ENCODE measurements at places on chromosomes 13 and 19.
A peak's percentile ranks its signal among the peaks of the same experiment; 100 is the strongest.

- no peak for DNase-seq
Measured at GRCh38 chr13:112855859-112856258, 113.2 kb upstream of the MCF2L start.

- DNase-seq: peak; percentile 94
Measured at GRCh38 chr13:27599845-27600553, 20.3 kb downstream of the LNX2 start.

GRCh38 chr13:48844676-48845075 is 131.0 kb upstream of the FNDC3A start:
- no peak for DNase-seq

GRCh38 chr13:46296115-46296822 is 84.5 kb downstream of the LRRC63 start:
- peak; percentile 76 for DNase-seq

DNA sequence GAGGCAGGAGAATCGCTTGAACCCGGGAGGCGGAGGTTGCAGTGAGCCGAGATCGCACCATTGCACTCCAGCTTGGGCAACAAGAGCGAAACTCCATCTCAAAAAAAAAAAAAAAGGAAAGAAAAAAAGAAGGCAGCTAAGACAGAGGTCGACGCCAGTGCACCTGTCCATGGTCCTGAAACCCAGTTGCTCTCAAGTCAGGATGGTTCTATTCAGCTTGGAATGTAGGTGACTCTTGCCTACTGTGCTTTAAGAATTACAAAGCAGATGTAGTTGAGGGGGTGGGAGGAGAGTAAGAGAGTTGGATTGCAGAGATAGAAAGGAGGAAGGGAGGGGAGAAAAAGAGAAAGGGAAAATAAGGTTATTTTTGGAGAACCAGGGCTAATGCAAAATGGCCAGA is 18.7 kb downstream of the CACNG7 start:
- DNase-seq: peak; percentile 78

- peak; percentile 77 for DNase-seq
Measured at GRCh38 chr13:49443357-49443703, 534 bp downstream of the CAB39L start.

GRCh38 chr19:29665826-29666577 is 741 bp downstream of the PLEKHF1 start:
- DNase-seq: no peak

DNA sequence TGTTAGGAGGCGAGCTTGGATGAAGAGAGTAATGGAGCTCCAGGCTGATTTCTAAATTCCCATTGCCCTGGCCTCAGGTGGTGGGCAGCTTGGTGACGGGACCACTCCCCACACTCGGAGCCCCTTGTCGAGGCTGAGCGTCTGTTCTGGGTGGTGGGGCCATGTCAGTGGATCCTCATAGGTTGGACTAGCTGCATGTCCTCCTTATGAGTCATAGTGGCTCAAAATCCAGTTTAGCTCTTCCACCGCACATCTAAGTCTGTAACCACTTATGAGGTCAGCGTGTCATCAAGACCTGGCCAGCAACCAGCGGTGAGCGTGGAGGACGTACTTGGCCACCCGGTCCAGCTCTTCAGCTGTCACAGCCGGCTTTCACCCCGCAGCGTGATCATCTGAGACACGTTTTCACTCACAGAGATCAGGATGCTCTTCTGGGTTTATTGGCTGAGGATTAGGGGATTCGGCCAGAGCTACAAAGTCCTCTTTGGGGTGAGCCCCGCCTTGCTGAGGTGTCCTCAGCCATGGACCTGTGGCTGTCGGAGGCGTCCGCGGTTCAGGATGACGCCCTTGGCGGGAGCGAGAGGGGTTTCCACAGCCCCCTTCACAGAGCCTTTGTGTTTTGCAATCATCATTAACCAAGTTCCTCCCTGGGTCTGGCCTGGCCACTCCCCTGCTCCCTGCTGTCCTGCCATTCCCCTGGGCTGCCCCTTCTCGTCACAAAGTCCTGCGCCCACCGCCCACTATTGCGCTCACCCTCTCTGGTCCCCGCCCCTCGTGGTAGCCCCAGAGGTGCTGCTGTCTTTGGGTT is 41.9 kb downstream of the ADPRHL1 start:
- DNase-seq: no peak

- no peak for DNase-seq
Measured at GRCh38 chr19:51168564-51169282, 26.6 kb downstream of the SIGLEC7 start.

GRCh38 chr19:1170938-1171754 is 2.9 kb downstream of the SBNO2 start:
- DNase-seq: no peak

- no peak for DNase-seq
Measured at GRCh38 chr13:97307882-97308624, 85.9 kb downstream of the MBNL2 start.

DNA sequence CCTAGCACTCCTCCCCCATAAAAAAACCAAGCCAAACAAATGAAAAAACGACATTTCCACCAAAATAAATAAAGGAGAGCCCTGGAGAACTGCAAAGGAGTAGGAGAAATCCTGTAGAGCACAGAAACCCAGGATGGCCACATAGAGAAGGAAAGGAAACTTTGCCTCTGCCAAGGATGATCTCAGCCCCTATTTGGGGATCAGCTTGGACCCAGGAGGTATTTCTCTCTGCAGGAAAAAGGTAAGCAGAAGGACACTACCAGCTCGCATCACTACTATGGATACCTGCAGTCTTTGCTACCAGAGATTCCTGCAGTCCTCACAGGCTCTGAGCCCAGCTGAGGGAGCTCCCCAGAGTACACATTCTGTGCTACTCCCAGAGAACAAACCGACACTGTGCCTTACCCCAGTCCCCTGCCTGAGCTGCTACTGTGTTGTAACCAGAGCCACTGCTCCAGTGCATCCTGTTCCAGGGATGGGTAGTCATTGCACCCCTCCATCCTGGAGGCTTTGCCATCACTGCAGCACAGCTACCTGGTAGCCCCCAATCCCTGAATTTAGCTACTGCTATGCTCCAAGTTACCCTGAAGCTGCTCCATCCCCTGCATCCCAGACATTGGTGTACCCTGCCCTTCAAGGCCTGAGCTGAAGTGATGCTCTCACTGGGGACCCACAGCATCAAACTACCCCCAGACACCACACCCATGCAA is 41.7 kb downstream of the VWA8 start:
- no peak for DNase-seq

GRCh38 chr13:108044954-108045353 is 170.4 kb downstream of the LIG4 start:
- DNase-seq: no peak

DNA sequence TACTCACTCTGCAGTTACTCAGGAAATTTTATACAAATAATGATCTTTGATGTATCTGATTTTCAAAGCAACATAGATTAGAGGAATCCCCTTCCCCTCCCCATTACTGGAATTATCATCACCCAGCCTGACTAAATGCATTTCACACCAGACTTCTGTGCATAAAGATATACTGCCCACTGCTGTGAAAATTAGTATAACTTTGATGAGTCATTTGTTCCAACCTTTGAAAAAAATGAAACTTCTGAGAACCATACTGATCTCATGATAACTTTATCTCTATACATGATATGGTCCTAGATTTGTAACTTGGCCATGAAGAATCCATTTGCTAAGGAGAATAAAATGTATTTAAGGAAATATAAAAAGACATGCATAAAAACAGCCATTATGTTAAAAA is 63.9 kb downstream of the GPC6 start:
- DNase-seq: peak; percentile 4

GRCh38 chr13:95902741-95903140 is 150.5 kb downstream of the UGGT2 start:
- no peak for DNase-seq

- peak; percentile 8 for DNase-seq
Measured at GRCh38 chr13:97411984-97412383, 22.0 kb upstream of the RAP2A start.

DNA sequence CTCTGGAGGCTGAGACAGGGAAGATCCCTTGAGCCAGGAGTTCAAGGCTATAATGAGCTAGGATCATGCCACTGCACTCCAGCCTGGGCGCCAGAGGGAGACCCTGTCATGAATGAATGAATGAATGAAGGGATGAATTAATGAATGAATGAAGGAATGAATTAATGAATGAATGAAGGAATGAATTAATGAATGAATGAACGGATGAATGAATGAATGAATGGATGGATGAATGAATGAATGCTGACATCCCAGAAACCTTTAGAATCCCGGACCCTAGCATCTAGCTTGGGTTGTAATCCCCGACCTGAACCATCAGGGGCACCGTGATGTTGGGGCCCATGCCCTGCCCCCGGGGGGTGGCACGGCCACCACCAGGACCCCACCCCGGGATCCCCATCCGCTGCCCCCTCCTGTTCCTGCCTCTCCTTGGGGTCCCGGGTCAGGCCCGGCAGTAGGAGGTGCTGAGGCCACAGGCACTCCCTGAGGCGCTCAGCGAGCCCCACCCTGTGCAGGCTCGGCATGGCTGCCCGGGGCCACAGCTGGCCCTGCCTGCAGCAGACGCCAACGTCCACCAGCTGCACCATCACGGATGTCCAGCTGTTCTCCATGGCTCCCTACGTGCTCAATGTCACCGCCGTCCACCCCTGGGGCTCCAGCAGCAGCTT is 3.4 kb downstream of the EBI3 start:
- no peak for DNase-seq
